Stimulated activated effector memory CD8-positive, alpha-beta T cell treated with anti-CD3 and anti-CD28 coated beads, Interleukin-12 subunit alpha, Interleukin-12 subunit beta, amount 100 ng/mL, for 72 hours (primary cell): ENCODE measurements at places on chromosomes 13 and 19.

DNA sequence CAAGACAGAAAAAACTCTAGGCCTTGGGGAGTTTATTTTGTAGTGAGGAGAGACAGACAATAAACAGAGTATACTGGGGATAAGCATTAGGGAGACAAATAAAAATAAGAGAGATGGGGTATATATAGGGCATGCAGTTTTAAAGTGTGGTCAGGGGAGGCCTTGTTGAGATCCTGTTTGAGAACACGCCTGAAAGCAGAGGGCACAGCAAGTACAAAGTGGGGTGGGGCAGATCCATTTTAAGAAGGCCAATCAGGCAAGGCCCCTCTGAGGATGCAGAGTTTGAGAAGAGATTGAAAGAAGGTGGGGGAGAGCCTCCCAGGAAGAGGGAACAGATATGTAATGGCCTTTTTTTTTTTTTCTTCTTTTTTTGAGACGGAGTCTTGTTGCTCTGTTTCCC, 2.1 kb downstream of the PPP2R1A start:
- no peak for DNase-seq

DNA sequence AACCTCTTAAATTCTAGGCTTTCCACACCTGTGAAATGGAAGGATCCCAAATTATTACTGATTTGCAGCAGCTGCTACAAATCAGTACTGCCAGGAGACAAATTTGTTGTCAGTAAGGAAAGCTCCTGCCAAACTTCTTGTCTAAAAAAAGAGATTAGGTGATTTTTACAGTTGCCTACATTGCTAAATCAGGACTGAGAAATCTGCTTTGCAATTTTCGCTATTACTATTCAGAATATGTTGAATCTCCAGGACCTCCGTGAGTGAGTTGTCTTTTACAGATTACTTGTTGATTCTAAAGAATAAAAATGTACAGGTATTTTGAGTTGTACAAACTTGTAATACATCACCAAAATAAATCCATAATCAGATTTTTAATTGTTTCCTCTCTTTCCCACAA, 1815.9 kb downstream of the PCDH9 start:
- no peak for DNase-seq

- DNase-seq, result no peak
These were observed 447 bp downstream of the NFKBIB start for GRCh38 chr19:38900202-38900629.

DNA sequence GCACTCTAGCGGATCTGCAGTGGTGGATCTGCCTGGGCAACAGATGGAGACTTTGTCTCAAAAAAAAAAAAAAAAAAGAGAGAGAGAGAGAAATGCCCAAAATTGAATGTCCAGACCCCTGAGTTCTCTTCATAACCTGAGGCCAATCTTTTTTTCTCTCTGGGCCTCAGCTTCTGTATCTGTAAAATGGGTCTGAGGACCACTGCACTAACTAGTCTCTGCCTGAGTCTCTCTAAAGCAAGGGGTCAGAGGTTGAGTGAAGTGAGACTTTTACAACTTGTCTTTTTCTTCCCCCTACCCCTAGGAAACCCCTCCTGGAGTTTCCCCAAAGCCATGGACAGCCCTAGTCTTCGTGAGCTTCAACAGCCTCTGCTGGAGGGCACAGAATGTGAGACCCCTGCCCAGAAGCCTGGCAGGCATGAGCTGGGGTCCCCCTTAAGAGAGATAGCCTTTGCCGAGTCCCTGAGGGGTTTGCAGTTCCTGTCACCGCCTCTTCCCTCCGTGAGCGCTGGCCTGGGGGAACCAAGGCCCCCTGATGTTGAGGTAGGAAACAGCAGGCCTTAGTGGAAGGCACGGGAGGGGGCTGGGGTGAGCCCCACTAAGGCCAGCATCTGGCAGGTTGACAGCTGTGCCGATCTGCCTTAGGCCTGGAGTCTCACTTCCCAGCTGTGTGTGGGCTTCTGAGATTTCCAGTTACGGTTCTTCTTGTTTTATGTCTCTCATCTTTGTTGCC, 1.8 kb downstream of the TMEM91 start:
- no peak for DNase-seq

DNA sequence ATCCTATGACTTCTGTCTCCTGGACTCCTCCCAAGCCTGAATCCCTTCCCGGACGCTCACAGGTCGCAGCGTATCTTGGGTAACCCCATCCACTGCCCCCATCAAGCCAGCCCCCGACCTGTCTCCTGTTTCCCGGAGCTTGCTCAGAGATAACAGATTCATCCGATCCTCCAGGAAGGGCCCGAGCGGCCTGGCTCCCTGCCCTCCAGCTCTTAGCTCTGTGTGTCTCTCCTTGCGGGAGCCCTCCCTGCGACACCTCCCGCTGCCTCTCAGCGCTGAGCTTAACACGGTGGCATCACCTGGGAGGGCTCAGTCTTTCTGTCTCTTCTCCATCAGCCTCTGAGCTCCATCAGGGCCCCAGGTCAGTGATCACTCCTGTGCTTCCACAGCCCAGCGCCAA, 4.3 kb upstream of the TMEM255B start:
- no peak for DNase-seq

DNA sequence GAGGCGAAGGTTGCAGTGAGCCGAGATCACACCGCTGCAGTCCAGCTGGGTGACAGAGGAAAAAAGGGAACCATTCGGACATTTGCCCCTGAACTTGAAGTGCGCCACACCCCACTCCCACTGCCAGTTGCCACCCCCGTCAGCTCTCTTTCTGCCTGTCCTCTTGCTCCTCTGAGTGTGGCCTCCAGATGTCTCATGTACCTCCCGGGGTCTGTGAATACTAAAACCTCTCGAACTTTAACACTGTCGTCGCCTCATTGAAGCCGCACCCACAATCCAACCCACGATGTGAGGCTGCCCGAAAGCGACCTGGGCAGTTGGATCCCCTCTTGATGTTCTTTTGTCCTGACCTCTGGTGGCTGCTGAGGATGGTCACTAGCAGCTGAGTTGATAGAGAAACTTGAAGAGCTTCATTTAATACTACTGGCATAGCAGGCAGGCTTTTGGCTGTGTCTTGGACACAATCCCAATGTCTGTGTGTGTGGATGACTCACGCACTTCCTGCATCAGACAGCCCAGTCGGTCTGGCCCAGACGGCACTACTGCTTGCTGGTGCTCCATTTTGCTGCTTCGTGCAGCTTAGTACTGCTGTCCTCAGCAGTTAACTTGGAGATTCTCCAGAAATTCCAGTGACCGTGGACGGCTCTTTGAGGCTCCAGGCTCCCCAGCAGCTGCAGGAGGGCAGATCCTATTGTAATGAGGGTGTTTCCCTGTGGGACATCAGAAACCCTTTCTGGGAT, 4.2 kb downstream of the FPR3 start:
- no peak for DNase-seq

DNA sequence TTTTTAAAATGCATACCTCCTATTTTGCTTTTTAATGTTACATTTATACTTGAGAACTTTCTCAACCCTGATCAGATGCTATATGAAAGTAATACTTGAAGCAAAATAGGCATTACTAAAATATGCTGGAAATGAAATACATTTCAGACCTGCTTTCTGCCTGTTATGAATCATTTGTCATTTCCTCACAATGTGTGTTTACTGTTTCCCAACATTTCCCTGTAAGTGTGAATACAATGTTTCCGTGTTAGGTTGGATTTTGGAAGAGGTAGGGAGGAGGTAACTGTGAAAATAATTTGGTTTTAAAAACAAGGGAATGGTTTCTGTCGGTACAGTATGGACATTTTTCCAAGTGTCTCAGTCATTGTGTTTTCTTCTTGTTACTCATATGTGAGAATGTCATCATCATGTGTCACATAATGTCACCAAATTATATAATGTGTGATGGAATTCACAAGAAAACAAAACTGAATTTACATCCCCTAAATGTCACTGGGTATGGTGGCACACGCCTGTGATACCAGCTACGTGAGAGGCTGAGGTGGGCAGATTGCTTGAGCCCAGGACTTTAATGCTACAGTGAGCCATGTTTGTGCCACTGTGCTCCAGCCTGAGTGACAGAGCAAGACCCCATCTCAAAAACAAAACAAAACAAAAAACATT, 43.0 kb downstream of the ZAR1L start:
- DNase-seq, result no peak

DNA sequence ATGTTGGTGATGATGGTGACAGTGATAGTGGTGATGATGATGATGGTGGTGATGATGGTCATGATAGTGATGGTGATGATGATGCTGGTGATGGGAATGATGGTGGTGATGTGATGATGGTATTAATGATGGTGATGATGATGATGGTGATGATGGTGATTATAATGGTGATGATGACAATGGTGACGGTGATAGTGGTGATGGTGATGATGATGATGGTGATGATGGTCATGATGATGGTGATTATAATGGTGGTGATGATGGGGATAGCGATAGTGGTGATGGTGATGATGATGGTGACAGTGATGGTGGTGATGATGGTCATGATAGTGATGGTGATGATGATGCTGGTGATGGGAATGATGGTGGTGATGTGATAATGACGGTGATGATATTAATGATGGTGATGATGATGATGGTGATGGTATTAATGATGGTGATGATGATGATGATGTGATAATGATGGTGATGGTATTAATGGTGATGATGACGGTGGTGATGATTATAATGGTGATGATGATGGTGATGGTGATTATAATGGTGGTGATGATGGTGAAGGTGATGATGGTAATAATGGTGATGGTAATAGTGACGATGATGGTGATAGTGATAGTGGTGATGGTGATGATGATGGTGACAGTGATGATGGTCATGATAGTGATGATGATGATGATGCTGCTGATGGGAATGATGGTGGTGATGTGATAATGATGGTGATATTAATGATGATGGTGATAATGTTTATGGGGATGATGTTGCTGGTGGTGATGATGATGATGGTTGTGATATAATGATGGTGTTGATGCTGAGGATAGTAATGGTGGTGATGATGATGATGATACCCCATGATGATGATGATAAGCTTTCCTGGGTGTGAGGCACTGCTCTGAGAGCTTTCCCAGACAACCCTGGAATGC, 7.7 kb downstream of the C13orf46 start:
- no peak for DNase-seq

DNA sequence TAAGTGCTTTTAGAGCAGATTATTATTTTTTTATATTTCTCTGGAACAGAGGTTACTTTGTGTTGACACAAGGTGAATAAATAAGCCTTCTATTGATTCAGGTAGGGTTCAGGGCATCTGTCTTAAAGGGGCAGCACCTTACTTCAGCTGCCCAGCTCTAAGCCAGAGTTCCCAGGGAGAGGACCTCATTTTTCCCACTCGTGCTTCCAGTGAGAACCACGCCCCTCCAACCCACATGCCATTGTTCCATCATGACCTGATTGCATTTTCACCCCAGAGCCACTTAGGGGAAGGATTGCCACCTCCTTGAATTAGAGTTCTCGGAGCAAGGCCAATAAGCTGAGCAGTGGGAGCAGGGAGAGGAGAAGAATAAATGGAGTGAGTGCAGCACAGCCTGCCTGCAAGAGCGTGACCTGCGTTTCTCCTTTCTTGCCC, 104.3 kb upstream of the FRY start:
- no peak for DNase-seq

GRCh38 chr13:46951516-46951915, 54.7 kb upstream of the HTR2A start:
- no peak for DNase-seq

DNA sequence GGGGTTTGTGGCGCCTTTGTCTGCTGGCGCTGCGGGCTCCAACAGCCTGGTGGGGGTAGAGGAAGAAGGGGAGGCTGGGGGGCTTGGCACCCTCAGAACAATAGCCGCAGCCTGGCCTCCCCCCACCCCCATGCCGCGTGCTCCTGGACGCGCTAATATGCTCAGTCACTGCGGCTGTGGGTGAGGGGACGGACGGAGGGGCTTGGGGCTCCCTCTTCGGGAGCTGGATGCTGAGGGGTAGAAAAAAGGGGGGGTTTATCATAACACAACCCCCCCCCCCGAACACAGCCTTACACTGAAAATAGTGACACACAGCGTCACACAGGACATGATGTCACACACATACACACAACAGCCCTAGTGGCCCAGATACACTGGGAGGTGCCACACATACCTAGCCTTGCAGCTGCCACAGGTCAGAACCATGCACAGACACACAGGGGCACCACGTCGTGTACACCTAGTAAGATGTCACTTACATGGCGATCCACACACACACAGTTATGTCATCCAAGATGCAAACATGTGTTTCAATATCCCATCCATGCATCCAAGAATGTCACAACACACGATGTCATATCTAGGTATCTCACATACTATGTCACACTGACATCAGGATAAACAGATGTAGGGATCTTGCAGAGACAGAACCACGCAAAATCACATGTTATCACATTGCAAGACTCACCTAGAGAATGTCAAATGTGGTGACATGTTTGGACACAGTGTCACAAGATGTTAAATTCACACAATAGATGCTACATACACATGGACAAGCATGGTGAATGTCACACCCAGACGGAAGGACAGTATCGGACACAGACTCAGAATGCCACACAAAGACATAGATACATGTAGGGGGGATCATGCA, 806 bp downstream of the MAST1 start:
- no peak for DNase-seq

- peak; percentile 28 for DNase-seq
These were observed at the start of gene SCGB2B2 for GRCh38 chr19:34676697-34677385. TSS of gene SCGB2B2 (minus strand) at chr19:34677159. CDS start at chr19:34594563, 82,596 bp downstream.

GRCh38 chr13:68107667-68108066, 877.5 kb upstream of the PCDH9 start:
- DNase-seq, result no peak

- DNase-seq, result no peak
These were observed 40.6 kb downstream of the COL4A2 start for GRCh38 chr13:110347535-110348308.

DNA sequence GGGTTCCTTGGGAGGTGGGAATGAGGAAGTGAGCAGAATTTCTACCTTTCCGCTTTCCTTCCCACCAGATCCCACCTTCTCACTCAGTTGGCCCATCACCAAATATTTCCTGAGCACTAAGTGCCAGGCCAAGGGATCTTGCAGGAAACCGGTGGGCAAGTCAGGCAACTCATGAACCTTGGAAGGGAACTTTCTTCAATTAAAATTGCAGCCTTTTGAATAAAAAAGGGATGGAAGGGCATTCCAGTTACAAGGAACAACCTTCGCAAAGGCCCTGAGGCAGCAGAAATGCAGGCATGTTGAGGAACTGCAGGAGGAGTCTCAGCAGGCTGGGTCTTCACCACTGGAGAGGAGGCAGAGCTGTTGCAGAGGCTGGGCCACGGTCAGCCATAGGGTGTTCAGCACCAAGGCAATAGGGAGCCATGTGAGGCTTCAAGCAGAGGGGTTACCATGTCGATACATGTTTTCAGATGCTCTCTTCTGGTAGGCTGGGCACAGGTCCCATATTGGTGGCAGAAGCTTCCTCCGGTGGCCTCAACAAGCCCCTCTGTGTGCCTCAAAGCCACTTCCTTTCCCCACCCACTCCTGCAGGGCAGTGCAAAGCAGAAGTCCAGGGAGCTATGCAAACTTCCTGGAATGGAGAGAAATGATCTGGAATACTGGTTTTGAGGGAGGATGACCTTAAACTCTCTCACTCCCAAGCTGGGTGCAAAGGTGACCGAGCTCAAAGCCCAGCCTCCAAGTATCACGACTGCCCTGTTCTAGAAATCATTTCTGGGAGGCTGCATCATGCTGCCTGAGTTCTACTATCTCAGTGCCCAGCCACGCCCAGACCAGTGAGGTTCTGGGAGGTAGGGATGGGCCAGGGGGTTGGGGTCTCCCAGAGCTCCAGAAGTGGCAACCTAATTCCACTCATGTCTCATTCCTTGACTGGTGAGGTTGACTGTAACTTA, at the start of gene FUT6:
Gene FUT6 (minus strand): TSS at position 638 of the 953 bp plus-strand sequence. CDS start 7,135 bp downstream, outside the sequence.
- no peak for DNase-seq

- DNase-seq, result no peak
These were observed 178.8 kb downstream of the KCTD12 start for GRCh38 chr13:76707360-76707759.
